ENCODE measurements at places on chromosomes 1 and 21.

DNA sequence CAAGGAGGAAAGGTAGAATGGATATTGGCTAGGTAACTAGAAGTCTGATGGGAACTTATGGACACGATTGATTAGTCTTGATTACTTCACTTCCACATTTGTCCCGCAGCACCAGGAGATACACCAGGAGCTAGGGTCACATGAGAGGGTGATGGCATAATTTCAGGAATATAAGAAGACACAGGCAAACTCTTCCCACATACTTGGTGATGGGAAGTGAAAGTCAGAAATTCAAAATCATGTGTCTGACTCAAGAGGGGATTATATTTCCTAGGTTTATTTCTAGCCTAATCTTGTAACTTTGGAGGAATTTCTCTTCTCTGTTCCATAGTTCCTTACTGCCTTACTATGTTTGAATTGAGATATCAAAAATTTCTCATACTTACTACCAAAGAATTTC is 185.0 kb downstream of the PBX1 start:
- no peak for DNase-seq

DNA sequence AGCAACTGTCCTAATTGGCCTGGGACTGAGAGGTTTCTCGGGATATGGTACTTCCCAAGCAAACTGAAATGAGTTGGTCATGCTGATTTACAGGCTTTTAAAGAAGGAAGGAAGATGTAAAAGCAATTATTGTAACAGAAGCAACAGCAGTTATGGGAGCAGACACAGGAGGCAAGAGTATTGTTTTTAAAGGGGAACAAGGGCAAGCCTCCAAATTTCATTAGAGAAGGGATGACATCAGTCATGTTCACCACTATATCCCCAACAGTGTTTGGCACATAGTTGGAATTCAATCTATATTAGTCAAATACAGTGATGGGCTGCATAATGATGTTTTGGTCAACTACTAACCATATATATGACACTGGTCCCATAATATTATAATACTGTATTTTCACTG is 46.0 kb upstream of the JUN start:
- no peak for DNase-seq

GRCh38 chr1:175369696-175370095 is 177.1 kb upstream of the KIAA0040 start:
- DNase-seq, result no peak

DNA sequence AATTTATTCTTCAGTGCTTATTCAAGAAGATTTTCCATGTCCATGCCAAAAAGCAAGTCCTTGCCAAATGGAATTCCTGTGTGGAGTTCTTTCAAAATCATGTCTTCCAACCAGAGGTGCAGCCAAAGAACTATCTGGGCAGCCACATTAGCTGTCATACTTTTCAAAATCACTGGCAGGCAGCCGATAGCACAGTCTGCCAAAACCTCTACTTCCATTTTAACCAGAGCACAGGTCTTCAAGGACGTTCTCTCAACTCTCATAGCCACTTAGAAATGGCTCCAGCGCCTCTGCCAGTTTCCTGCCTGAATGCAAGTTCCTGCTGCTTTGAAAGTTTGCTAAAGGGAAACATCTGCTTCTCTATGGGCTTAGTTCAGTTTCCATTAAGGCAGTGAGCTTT is 975.7 kb upstream of the ADGRL4 start:
- no peak for DNase-seq

DNA sequence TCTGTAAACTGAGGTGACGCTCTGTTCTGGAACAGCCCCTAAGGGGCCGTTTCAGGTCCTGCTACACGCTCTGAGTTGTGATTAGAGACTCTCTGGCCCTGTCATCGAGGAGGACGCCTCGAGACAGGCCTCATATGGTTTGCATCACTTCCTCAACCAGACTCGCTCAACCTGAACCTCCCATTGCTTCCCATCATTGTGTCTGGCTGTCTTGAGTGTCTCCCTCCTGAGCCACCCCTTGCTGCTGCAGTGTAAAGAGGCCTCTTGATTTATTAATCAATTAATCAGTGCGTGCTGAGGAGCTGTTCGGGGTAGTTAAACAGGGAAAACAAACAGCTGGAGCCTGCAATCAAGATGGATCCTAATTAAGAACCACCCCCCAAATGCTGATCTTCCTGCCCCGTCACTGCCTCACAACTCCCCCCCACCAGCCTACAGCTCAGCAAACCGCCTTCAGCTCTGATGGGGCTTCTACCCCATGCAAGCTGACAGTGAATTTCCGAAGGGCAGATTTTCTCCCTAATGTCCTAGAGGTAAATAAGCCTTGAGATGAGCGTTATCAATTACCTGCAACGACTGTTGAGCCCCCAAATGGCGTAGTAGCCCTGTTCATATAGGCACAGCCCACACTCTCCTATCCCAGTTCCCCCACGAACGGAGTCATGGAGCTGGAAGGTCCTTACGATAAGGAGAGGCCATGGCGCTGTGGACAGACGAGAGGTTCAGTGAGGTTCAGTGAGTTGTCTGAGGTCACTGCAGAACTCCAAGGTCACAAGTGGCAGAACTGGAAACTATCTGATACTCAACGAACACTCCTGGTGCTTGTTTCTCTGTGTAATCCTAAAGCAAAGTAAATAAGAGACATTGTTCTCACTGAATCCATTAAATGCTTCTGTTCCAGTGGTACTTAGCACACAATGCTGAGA is 210.6 kb downstream of the KIF26B start:
- DNase-seq, result no peak

DNA sequence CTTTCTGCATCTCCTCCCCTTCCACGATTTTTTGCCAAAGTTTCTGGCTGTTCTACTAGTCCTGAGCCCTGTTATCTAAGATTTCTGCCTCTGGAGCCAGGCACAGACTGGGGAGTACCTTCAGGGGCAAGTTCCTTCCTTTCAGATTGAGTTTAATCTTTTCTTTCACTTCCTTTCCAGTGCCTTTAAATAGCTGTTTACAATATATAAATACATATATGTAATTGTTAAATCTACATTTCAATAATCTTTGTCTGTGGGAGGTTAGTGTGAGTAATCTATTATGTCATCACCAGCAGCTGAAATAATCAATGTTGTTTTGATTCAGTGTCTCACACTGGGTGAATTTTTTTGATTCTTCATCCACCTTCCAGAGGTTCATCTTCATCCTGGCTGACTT is 31.8 kb downstream of the DIPK1A start:
- DNase-seq, result no peak

GRCh38 chr1:3292868-3293562 is 161.4 kb upstream of the ARHGEF16 start:
- no peak for DNase-seq

GRCh38 chr1:33120436-33121231 is 39.7 kb downstream of the AZIN2 start:
- no peak for DNase-seq

All from NCI-H526 (cell line).